Activated CD4-positive, alpha-beta T cell treated with anti-CD3 and anti-CD28 coated beads for 48 hours (primary cell): ENCODE measurements at places on chromosomes 6 and 20.
A peak's percentile ranks its signal among the peaks of the same experiment; 100 is the strongest.

DNA sequence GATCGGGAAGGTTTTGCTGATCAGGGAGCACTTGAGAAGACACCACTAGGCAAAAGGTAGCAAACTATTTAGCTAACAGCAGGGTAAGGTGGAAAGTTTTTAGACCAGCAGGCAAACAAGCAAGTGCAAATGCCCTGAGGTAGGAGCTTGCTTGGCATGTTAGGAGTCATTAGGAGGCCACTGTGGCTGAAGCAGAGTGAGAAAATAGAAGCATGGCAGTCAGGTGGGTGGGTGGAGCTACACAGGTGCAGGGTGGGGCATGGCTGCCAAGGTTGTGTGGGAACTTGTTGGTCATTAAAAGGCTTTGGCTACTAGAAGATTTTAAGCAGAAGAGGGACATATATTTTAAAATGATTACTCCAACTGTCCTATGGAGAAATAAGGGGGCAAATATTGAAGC, 77.3 kb downstream of the EDN1 start:
- no peak for DNase-seq

DNA sequence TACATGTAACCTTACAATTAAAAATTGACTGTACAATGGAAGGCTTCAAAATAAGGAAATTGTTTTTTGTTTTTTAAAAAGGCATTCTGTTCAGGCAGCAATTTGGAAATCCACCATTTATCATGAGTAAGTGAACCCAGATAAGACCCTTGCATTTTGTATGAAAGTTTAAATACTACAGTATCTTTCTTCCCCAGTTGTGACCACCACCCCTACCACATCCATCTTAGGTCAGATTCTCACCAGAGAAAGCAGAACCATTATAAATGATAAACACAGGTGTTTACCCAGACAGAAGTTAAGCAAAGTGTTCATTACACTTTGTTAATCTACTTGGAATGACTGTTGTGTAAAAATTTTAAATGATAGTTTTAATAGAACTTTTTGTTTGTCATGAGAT, 20.2 kb downstream of the SENP6 start:
- DNase-seq = no peak

GRCh38 chr20:33443006-33443511, 504 bp downstream of the SNTA1 start:
- DNase-seq = peak; percentile 34

DNA sequence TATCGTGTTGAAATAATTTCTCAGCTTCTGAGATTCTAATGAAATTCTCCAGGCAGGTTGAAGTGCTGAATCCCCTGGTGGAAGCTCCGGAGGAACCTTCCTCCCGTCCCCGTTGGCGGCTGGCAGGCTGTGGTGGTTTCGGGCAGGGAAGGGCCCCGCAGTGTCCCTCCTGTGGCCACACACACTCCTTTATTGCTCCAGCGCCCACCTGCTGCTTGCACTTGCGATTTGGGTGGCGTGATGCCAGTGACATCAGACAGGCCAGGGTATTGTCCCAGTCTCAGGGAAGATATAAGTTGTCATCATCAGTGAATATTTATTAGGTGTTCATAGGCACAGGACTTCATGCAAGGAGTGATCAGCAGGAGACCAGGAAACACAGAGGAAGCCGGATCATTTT, 530.4 kb downstream of the QKI start:
- DNase-seq = no peak

- DNase-seq = no peak
Observed at GRCh38 chr20:62782893-62783278, 13.4 kb upstream of the MRGBP start.

GRCh38 chr6:85465762-85466161, 15.9 kb downstream of the NT5E start:
- no peak for DNase-seq

- DNase-seq = no peak
Observed at GRCh38 chr6:5566718-5567117, 305.4 kb downstream of the FARS2 start.

DNA sequence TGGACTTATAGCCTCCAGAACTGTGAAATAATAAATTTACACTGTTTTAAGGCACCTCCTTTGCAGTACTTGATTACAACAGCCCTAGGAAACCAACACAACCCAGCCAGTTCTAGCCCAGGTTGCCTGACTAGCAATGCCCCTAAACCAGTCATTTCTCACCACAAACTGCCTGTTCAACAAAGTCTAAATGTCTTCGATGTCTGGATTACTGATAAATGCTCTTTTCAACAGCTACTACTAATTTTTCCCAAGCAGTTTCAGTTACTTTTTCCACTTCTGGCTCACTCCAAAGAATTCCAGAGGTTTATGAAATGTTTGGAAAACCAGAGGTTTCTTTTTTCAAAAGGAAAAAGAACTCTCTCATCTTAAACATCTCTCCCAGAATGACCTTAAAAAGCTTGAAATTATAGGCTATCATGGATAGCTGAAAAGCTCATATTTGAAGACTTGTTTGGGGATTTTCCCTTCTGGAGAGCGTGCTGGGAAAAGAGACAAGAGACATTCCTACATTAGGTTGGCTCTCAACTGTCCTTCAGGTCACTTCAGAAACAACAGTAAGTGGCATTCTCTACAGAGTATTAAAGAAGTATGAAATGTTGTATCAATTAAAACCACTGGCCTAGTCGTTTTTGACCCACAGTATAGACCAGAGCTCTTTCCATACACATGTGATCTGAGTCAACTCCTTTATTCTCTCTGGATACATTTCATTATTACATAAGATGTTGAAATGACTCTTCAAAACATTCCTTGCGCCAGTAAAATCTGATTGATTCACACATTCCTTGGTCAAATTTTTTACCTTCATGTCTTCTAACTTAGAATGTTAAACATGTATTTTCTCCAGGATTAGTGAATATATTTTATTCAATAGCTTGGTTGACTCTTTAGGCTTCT, 265.9 kb downstream of the COL12A1 start:
- DNase-seq = no peak

DNA sequence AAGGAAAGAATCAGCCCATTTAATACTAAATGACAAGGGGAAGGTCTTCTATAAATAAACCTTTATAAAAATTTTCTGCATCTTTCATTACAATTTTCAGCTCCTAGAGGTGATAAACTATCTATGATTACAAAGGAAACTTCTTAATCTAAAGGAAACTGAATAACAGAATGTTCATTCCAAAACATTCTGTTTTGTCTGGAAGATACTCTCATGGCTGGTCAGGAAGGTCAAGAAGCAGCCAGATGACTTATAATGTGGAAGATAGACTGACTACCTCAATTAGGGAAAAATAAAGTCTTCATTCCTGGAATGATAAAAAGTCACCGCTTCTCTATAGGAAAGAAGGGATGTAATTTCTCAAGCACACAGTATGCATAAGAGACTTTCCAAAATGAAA, 131.3 kb downstream of the GMDS start:
- DNase-seq = no peak

DNA sequence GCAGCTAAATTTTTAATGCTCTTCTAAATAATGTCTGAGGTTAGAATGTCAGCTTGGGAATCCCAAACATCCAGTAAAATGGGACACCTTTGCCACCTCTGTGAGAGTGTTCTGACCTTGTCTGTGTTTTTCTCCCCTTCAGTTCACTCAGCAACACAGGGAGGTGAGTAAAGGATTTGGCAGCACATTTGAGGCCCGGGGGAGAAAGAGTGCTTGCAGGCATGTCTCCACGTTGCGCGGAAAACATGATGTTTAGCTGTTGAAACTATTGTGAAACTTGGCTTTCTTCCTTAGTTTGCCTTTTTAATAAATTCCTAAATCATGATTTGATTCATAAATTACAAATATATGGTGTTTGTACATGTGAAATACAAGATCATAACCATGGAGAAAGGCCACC, 707.8 kb upstream of the FLRT3 start:
- DNase-seq = no peak

GRCh38 chr6:9646342-9647070, 768.4 kb downstream of the TFAP2A start:
- DNase-seq = no peak

GRCh38 chr6:124604719-124605118, 357.5 kb upstream of the RNF217 start:
- no peak for DNase-seq

GRCh38 chr6:43938178-43939105, 168.4 kb downstream of the VEGFA start:
- DNase-seq = no peak

- no peak for DNase-seq
Observed at GRCh38 chr20:64133951-64134407, 26.6 kb upstream of the NPBWR2 start.

DNA sequence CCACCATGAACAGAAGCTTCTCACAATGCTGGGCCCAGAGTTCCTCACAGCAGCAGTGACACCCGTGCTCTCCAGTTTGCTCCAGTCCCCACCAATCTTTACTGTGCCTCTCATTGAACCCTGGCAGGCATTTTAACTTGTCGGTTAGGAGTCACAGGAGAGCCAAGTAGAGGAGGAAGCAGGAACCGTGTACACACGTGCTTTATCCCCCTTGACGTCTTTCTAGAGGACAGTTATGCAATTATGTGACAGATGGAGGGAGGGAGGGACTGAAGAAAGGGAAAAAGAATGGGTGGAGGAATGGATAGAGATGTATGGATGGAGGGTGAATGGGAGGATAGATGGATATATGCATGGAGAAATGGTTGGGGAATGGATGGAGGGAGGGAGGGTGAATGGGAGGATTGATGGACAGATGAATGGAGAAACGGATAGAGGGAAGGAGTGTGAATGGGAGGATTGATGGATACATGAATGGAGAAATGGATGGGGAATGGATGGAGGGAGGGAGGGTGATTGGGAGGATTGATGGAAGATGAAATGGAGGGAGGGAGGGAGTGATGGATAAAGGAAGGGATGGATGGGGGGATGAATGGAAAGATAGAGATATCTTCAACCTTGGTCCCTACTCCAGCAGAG, 26.0 kb downstream of the RBM38 start:
- DNase-seq = no peak

DNA sequence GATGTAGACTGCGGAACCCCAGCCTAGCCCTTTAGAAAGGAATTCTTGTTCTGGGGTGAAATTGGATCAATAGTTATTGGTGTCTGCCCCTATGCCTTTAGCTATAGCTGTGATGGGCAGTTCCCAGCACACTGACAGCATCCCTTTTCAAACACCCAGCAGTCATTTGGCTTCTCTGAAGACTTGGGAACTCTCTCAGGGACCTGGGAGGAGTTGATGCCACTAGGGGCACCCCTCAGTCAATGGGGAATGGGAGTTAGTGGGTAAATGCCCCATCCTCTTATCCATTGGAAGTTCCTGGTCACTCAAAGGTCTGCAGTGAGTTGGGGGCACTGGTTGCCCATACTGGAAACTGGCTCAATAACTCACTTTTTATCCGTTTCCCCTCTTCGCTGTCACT, 31.6 kb upstream of the CSNK2A1 start:
- no peak for DNase-seq

GRCh38 chr20:51313358-51313827, 229.1 kb downstream of the NFATC2 start:
- DNase-seq = no peak

GRCh38 chr6:43455531-43456428, at the start of gene DLK2:
Gene DLK2 (minus strand): TSS chr6:43455548. CDS start chr6:43454825, 723 bp downstream.
- DNase-seq = peak; percentile 69

DNA sequence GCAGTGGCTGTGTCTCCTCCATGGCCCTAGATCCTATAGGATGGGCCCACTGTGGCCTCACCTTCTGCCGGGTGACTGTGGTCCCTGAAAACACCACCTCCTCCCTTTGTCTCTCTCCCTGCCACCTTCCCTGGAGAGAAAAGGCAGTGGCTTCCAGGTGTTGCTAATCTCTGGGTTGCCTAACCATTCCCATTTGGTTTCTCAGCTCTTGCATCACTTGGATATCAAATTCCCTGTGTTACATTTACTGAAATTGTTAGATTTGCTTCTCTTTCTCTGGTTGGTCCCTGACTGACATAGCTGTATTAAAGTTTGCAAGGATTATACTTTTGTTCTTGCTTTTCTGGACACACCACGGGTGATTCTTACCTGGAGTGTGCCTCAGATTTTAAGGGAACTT, 9.3 kb upstream of the ZFP64 start:
- DNase-seq = no peak

DNA sequence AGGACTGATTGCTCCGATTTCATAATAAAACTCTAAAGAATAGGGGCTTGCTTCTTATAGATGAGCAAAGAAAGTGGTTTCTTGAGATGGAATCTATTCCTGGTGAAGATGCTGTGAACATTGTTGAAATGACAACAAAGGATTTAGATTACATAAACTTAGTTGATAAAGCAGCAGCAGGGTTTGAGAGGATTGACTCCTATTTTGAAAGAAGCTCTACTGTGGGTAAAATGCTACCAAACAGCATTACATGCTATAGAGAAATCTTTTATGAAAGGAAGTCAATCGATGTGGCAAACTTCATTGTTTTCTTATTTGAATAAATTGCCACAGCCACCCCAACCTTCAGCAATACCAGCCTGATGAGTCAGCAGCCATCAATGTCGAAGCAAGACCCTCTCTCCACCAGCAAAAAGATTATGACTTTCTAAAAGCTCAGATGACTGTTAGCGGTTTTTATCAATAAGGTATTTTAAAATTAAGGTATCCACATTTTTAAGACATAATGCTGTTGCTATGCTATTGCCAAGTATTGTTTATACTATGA, 12.7 kb upstream of the MTRF1L start:
- DNase-seq = no peak
